ENCODE measurements at places on chromosomes 2 and 18.

DNA sequence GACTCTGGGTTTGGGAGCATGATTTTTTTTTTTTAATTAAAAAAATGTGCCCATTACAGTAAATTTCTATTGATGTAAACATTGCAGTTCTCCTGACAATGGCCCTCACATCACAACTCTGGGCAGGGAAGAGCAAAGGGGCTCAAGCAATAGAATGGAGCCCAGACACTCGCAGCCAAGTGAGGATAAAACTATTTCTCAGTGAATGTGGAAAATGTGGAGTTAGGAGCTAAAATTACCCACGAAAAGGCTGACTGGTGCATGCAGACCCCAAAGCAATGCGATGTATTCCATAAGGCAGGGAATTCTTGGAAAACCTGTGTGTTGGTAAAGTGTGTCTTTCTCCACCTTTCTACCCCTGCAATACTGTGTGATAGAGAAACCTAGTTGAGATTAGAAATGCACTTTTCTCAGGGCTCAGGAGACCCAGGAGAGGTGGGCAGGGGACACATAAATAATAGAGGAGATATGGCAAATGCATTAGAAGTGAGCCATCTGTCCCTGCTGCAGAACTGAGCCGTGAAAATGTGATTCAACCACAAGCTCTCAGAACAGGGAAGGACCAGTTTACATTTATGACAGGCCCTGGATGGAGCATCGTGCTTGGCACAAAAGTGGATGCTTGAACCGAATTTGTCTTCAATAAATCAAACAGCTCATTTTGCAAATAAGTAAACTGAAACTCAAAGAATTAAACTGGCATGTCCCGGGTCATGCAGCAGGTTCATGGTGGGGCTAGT lies 100.1 kb downstream of the MYCN start:
- no peak for DNase-seq

GRCh38 chr2:133660510-133660909 lies 92.2 kb upstream of the NCKAP5 start:
- DNase-seq, result no peak

DNA sequence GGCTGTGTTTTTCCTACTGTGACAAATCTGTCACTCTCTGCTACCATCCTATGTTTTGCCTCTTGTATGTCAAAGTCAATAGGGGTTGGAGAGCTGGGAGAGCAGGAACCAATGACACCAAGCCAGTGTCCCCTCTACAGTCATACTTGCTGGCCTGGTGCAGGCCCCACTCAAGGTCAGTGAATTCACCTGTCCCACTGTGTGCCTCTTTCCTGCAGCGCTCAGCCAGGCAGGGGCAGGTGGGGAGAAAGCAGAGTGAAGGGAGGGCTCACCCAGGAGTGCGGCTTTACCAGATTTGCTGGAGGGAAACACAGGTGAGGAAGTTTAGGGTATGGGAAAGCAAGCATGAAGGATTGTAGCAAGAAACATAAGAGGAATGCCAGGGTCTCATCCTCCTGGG lies 114.5 kb downstream of the GYPC start:
- DNase-seq, result no peak

DNA sequence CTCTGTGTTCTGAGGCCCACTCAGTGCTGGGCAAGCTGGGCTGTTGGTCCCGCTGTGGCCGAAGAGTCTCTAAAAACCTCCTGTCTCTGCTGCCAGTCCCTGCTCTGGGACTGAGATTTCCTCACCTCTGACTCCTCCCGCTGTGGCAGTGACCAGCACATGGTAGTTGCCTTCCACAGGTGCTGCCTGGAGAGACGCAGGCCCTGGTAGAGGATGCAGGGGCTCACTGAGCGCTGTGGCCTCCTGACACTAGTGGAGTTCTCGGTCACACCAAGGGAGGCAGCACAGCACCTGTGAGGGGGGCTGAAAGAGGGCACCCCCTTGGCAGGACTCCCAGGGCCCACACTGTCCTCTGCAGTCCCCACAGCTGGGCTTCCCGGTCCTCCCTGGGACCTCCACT lies 3.8 kb upstream of the ASB1 start:
- no peak for DNase-seq

DNA sequence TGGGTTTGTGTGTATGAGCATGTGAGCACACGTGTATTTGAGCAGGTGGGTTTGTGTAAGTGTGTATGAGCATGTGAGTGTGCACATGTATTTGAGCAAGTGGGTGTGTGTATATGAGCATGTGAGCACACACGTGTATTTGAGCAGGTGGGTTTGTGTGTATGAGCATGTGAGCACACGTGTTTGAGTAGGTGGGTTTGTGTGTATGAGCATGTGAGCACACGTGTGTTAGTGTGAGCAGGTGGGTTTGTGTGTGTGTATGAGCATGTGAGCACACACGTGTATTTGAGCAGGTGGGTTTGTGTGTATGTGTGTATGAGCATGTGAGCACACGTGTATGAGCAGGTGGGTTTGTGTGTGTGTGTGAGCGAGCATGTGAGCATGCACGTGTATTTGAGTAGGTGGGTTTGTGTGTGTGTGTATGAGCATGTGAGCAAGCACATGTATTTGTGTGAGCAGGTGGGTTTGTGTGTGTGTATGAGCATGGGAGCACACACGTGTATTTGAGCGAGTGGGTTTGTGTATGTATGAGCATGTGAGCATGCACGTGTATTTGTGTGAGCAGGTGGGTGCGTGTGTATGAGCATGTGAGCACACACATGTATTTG lies 169.7 kb downstream of the TWIST2 start:
- no peak for DNase-seq

DNA sequence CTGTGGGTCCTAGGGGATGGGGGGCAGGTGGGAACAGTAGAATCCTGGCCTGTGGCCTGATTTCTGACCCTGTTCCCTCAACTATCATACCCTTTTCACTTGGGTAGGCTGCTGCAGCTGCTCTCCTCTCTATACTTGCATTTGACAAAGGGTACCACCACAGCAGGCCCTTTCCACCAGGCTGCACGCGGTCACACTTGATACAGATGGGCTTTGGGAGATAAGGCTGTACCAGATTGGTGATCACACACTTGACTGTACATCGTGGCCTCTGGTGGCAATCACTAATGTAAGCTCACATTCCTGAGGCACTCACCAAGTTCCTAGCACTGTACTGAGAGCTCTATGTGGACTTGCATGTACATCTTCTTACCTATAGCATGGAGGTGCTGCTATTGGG lies 1.6 kb upstream of the RALB start:
- DNase-seq, result no peak
